Vein endothelial cell (primary cell): ENCODE measurements at places on chromosomes 5 and 9. TPM values are rescaled to one million over a fixed set of nuclear protein-coding genes. Genes with fewer than 3 reads are reported as not detected.

Gene PLEKHG4B
- not detected in 2 replicates for total RNA-seq

Gene SPAAR
- total RNA-seq = 2.0 and 4.5 TPM in 2 replicates

Gene SEMA6A
- total RNA-seq = 5.4 and 9.5 TPM in 2 replicates

Gene PPP3R2
- not detected in 2 replicates for total RNA-seq

Gene OXCT1
- total RNA-seq = 26.1 and 35.3 TPM in 2 replicates

Gene ANGPTL2
- total RNA-seq = 18.8 and 23.8 TPM in 2 replicates

Gene ABO
- 0.10 TPM in 1 of 2 replicates, not detected in the other for total RNA-seq

Gene EQTN
- total RNA-seq = not detected in 2 replicates

Gene PAX5
- total RNA-seq = not detected in 2 replicates

Gene PCDHA4
- total RNA-seq = 0.10 and 0.33 TPM in 2 replicates

Gene CCDC192
- total RNA-seq = not detected in 2 replicates

Gene TBC1D13
- total RNA-seq = 29.1 and 33.4 TPM in 2 replicates

Gene ARAP3
- total RNA-seq = 45.8 and 84.3 TPM in 2 replicates

Gene MINAR2
- not detected in 2 replicates for total RNA-seq

Gene ADGRD2
- total RNA-seq = not detected in 2 replicates

Gene PCAT7
- total RNA-seq = not detected in 2 replicates

Gene RBM22
- total RNA-seq = 38.2 and 46.9 TPM in 2 replicates

Gene FBN2
- 2.4 and 5.9 TPM in 2 replicates for total RNA-seq

Gene ZNF300
- total RNA-seq = 5.3 and 6.2 TPM in 2 replicates

Gene PCDHB2
- total RNA-seq = 1.6 and 2.0 TPM in 2 replicates
